ENCODE measurements at places on chromosomes 1 and 21. TPM values are rescaled to one million over a fixed set of nuclear protein-coding genes. Genes with fewer than 3 reads are reported as not detected.

DNA sequence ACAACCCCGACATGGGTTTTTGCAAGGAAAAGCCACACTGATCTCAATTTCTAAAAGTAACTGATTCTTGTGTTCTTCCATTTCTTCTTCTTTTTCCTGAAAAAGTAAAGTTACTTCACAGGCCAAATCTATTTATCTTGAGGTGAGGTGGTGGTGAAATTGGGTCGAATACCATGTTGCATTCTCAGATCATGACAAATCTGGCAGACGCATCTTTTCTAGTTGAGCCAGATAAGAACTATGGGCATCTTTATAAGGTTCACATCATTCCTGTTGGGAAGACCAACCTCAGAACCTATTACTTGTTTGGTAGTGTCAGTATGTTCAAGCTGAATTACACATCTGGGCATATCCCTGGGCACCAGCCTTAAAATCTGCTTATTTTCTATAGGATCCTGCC is 78.6 kb upstream of the USP25 start:
- no peak for DNase-seq

DNA sequence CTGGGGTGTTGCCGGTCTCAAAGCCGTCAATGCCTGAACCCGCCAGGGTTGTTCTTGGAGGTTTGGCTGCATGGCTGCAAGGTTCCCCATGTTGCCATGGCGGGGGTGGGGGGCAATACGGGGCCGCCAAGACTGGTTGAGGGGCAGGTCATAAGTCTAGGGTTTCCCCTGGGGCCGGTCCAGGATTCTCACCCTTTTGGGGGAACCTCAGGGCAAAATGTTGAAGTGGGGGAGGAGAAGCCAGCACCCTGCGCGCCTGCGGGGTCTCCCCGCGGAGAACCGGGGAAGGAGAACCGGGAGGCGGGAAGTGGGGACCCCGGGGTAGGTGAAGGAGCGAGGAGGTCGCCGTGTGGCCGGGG is 401 bp upstream of the ARHGEF10L start:
- no peak for DNase-seq

PALMD gene
- 114 TPM for total RNA-seq

- DNase-seq = peak; percentile 54
Measured at GRCh38 chr1:45009956-45010854, 919 bp downstream of the HECTD3 start.

YRDC gene
- total RNA-seq = 4.5 TPM

DNA sequence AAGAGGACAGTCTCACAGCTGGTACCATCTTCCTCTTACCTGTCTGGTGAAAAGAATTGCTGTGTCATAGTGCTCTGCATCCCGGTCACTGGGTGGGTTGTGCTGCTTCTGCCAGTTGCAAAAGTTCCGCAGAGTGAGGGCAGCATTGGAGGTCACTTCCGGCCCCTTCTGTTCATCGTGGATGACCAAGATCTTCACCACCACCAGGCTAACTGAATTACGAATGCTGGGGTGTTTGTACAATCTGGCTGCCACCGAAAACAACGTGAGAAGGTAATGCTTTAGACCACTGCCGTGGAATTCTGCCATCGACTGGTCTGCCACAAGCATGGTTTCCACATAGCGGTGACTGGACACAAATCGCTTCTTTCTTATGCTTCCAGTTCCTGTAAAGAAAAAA is 2.9 kb downstream of the ADAMTS1 start:
- no peak for DNase-seq

GRCh38 chr1:246608616-246609376 is 42.5 kb downstream of the CNST start:
- peak; percentile 72 for DNase-seq

GRCh38 chr1:230708631-230709580 is 5.0 kb downstream of the AGT start:
- DNase-seq = no peak

RAP1GAP gene
- 3.7 TPM for total RNA-seq

DNA sequence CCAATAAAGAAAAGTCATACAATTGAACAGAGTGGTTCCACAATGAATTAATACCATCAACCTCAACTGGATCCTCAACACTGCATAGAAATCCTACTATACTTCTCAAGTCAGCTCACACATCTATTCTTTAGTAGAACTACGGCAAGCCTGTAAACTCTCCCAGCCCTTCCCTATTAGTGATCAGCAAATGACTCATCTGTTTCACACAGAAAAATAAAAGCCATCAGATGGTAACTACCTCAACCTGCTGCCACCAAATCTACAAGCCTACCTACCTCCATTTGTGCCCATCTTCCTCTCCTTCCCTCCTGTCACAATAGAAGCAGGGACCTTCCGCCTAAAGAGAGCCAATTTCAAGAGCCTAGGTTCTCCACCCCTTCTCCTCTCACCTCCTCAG is 63.6 kb downstream of the DMAP1 start:
- DNase-seq = no peak

- DNase-seq = no peak
Measured at GRCh38 chr1:94215955-94216354, 21.4 kb downstream of the ARHGAP29 start.

- DNase-seq = no peak
Measured at GRCh38 chr1:204075890-204076846, 3.3 kb downstream of the SOX13 start.

CFHR4 gene
- not detected for total RNA-seq

SYPL2 gene
- 28.9 TPM for total RNA-seq

PLA2G2A gene
- total RNA-seq = 154 TPM

UBIAD1 gene
- 10.1 TPM for total RNA-seq

CRYAA gene
- total RNA-seq = not detected

- no peak for DNase-seq
Measured at GRCh38 chr1:180415985-180416633, 86.3 kb downstream of the ACBD6 start.

DNA sequence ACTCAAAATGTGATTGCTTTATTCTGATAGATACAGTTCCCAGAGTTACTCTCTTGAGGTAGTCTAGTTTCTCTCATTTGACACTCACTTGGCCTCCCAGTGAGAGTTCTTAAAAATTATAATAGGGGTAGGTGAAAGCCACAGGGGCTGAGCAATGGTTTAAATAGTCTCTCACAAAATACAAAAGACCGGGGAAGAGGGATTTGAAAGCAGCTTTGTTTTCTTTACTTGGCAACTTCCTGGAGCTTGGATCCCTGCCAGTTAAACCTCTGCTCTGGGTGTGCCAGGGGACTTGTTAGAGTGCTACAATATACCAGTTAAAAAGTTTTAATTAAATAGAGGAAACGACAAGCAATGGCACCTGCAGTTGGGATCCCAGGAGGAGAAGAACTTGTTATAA is 31.7 kb downstream of the OR13G1 start:
- no peak for DNase-seq

DNA sequence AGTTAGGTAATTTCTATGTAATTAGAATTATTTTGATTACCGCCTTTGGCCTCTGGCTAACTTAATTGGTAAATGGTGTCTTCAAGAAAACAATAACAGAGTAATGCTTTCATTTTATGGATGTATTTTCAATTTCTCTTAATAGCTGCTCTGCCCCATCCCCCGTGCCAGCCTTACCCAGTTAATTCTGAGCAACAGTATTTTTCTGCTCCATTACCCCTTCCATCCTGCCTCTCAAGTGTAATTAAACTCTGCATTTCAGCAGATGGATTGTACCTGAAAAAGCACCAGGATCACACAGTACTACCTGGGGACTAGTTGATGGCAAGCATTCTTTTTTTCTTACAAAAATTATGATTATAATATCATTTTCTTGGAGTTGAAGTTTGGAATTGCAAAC is 104.2 kb downstream of the KIAA0319L start:
- no peak for DNase-seq

GRCh38 chr1:24329331-24329730 is 10.2 kb downstream of the GRHL3 start:
- no peak for DNase-seq

PDE9A gene
- 3.3 TPM for total RNA-seq

KRTAP7-1 gene
- not detected for total RNA-seq

NBPF10 gene
- 0.62 TPM for total RNA-seq

GRCh38 chr1:13590486-13590885 is 6.9 kb downstream of the PDPN start:
- no peak for DNase-seq

DNA sequence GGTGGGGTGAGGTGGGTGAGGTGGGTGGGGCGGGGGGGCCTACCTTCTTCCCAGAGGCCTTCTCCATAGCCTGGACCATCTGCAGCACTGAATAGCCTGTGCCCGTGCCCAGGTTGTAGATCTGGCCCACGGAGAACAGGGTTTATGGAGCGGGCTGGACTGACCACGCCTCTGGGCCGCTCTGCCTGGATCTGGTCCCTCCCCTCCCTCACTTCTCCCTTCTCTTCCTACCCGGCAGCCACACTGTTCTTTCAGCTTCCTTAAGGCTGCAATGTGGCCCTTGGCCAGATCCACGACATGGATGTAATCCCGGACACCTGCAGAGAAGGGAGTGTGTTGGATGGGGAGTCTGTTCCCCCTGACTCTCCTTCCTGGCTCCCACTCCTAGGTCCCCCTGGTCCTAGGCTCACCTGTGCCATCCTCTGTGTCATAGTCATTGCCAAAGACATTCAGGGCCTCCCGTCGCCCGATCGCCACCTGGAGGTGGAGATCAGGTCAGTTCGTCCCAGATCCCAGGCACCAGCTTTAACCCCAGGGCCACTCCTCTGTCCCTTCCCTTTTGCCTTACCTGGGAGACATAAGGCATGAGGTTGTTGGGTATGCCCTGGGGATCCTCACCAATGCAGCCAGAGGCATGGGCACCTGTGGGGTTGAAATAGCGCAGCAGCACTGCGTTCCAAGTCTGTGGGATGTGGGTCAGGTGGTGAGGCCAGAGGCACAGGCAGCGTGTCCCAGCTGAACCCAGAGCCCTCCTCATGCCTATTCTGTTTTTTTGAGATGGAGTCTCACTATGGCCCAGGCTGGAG is 3.9 kb downstream of the GALE start:
- no peak for DNase-seq

DNA sequence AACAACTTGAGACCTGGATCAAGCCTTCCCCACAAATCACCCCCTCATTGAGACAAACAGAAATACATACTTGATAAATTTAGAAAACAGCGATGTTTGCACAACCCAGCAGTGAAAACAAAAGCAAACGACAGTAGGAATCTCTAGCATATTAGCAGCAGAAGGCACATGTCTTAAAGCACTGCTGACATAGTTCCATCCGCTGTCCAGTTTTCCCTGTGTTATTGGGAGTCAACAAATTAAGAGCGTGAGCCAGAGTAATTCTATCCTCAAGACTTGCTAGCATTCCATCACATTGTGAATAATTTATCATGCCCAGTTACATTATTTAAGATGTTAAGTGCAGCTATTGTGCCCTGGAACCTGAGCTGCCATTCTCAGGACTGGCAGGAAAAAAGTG is 55.3 kb downstream of the IGSF5 start:
- DNase-seq = no peak

EVA1C gene
- 12.9 TPM for total RNA-seq

DNA sequence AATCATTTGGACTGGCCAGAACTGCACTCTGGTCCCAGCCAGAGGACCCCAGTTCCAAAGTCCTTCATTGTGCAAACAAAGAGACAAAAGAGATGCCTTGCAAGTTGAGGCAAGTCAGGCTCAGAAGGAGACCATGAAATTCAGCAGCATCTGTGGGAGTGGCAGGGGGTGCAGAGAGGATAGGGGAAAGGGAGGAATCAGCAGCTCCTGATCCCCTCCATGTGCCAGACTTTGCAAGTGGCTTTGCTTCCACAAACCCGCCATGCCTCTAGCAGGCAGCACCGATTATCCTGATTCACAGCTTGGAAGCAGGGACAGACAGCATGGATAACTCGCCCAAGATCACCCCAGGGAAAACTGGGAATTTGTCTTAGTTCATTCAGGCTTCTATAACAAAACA is 2.1 kb upstream of the CAPN9 start:
- no peak for DNase-seq

S100A14 gene
- total RNA-seq = 5.8 TPM
